ENCODE measurements at places on chromosomes 3 and 15.

- DNase-seq = no peak
These were observed 84.2 kb upstream of the SLC4A7 start for GRCh38 chr3:27568393-27568792.

GRCh38 chr3:94928921-94929320, 866.1 kb downstream of the NSUN3 start:
- no peak for DNase-seq

DNA sequence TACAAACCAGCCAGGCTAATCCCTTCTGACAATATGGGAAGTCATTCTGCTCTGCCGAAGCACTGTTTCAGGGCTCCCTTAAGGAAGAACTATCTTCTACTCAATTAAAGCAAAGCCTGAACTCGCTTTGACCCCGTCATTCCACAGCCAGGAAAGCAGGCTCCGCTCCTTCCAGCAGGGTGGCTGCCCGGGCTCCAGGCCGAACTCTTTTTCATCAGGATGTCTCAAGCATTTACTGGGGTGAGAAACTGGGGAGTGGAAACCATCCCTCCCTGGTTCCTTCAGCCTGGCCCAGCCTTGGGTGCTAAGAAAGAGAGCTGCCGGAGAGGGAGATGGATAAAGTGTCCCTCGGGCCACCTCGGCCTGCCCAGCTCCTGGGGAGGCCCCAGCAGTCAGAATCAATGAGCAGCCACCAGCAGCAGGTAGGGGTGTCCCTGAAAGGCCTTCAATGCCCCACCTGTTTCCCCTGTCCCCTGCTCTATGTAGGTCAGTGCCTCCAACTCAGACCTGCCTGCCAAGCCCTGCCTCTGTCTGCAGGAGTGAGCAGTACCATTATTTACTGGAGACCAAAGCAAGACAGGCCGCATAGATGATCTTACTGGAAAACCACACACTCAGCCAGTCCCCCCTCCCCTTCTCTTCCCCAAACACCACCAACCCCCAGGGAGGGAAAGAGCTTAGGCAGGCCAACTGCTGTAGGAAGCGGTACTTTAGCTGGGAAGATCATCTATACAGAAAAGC, 225.6 kb upstream of the TLE3 start:
- DNase-seq = no peak

GRCh38 chr15:32718227-32718820, 520 bp downstream of the GREM1 start:
- DNase-seq = no peak

GRCh38 chr3:196274585-196274984, 12.9 kb downstream of the PCYT1A start:
- DNase-seq = no peak

GRCh38 chr3:192482809-192483208, 244.5 kb downstream of the FGF12 start:
- peak; percentile 26 for DNase-seq

DNA sequence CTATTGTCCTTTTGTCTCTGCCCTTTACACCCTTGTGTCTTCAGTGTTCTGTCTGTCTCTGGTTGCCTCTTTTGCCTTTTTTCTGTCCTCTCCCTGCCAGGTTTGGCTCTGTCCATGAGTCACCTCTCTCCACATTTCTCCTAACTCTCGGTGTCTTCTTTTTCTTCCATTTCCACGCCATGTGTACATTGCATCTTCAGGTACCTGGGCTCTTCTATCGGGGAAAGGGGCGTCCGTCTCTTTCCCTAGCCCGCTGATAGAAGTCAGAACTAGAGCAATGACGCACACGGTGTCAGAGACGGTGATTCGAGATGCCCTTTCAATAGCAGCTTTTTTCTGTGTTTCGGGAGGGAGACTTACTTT, 641 bp downstream of the OPA1 start:
- DNase-seq = no peak

DNA sequence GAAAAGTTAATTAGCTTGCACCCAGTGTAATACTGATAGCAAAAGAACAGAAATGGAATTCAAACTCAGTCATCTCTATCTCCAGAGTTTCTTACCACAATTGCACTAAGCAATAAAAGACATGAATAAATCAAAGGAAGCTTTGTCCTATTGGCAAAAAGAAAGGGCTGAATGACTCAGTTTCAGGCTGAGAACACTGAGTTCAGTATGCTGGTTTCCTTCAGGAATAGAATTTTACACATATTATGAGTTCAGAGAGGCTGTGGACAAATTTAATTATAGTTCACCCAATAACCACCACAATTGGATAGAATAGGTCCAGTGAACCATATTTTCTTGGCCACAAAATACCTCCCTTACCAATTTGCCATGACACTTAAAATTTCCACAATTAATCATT, 249.7 kb downstream of the KCNMB2 start:
- no peak for DNase-seq

GRCh38 chr3:160009525-160009924, 20.9 kb downstream of the IL12A start:
- DNase-seq = no peak

DNA sequence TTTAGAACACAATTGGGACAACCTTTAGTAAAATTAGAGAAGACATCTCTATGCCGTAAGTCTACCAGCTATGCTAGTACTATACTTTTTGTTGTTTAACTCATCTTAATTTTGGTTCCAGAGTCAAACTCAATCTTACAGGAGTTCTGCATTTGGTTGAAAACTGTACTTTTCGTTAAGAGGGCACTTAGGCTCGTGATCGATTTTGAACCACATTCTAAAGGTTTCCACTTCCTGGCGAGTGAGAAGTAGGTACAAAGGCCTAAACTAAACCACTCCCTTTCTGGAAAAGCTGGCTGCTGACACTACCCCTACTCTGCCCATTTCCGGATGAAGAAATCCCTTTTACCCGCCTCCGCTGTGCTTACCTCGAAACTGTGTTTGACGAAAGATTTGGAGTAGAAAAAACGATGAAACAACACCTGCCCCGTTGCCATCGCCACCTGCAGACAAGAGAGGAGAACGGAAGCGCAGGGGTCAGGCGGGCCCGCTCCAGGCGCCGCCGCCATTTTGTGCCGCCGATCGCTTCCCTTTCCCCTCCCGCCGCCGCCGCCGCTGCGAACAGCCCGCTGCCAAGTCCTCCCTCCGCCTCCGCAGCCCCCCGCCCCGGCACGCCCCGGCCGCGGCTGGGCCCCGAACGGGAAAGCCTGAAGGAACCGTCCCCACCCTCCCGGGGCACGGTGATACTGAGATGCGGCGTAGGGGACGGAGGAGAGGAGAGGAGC, 748 bp downstream of the CCNL1 start:
- DNase-seq = no peak

GRCh38 chr15:65106011-65106590, 8.9 kb downstream of the UBAP1L start:
- DNase-seq = no peak

DNA sequence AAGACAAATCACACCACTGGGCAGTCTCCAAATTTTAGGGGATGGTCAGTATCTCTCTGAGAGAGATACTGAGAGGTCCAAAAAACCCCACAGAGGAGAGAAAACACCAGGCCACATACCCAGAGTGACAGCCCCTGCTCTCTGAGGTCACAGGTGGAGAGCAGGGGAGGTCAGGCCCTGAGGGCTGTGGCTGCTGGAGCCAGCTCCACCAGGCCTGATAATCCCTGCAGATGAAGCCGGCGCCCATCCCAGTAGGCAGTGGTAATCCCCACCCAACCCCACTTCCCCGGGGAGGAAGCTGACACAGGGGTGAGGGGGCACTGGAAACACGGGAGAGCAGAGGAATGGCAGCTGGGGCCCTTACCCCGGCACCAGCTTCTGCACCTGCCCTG, 31.2 kb upstream of the SRP14 start:
- no peak for DNase-seq

- no peak for DNase-seq
These were observed 768 bp downstream of the AAGAB start for GRCh38 chr15:67253549-67254237.

Measured in pulmonary artery endothelial cell (primary cell).